ENCODE measurements at places on chromosomes 4 and X.

DNA sequence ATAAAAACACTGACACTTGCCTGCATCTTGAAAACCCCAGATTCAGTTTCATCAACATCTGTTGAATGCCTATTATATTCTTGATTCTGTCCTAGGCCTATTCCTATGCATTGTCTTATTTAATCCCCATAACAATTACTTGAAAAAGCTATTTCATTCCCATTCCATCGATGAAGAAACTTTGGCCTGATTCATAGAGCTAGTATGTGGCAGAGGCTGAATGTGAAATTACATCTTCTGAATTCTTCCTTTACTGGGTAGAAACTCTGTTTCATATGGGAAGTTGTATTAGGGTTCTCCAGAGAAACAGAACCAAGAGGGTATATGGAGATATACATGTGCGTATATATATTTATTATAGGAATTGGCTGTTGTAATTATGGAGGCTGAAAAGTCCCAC is 35.0 kb upstream of the SLC4A4 start:
- no peak for DNase-seq

- no peak for DNase-seq
These were observed 110.1 kb upstream of the VEGFC start for GRCh38 chr4:176902710-176903323.

DNA sequence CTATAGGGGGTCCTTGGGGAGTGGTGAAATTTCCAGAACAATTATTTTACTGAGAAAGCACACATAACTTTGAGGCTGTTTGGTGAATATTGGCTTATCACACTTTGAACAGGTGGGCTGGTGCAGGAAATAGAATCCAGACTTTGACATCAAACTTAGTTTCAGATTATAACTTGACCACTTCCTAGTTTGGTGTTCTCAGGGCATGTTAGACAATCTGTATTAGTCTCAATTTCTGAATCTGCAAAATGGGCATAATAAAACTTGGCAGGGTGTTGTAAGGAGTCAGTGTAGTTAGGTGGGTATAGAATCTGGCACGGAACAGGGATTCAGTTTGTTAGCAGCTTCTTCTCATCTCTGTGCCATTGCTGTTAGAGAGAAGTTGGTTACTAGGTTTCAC is 43.3 kb upstream of the MBNL3 start:
- DNase-seq: no peak

GRCh38 chr4:4899202-4899925 is 39.9 kb downstream of the MSX1 start:
- DNase-seq: no peak

- no peak for DNase-seq
These were observed 25.5 kb upstream of the LRCH2 start for GRCh38 chrX:115259238-115259875.

DNA sequence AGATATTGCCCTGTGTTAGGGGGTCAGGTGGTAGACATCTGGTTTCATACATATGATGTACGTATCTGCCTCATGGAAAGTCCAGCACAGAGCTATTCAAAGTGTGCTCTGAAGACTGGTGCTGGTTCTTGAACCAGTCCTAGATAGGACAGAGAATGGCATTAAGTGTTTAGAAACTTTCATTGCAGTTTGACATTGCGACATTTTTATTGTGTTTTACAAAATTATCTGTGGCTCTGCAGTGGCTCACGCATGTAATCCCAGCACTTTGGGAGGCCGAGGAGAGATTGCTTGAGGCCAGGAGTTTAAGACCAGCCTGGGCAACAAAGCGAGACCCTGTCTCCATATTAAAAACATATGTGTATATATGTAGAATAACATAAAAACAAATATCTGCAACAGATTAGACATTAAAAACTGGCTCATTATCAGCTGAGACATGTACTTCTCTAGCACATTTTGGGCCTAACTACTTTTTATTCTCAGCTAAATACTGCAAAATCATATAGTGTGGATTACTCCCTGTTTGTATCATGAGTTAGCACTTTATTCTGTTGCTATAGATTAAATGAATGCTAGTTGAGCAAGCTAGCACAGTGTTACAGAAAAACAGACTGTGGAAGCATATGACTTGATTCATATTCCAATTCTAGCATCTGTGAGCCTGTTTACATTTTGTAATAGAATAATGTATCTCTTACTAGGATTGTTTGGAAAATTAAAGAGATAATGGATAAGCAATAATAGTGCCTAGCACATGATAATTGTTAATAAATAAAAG is 57.1 kb downstream of the USP9X start:
- DNase-seq: no peak
